ENCODE measurements at places on chromosomes 3 and 15. TPM values are rescaled to one million over a fixed set of nuclear protein-coding genes. Genes with fewer than 3 reads are reported as not detected.

Gene IQCF5
- total RNA-seq: not detected

Gene FGF12
- total RNA-seq: not detected

Gene AGBL1
- total RNA-seq: not detected

DNA sequence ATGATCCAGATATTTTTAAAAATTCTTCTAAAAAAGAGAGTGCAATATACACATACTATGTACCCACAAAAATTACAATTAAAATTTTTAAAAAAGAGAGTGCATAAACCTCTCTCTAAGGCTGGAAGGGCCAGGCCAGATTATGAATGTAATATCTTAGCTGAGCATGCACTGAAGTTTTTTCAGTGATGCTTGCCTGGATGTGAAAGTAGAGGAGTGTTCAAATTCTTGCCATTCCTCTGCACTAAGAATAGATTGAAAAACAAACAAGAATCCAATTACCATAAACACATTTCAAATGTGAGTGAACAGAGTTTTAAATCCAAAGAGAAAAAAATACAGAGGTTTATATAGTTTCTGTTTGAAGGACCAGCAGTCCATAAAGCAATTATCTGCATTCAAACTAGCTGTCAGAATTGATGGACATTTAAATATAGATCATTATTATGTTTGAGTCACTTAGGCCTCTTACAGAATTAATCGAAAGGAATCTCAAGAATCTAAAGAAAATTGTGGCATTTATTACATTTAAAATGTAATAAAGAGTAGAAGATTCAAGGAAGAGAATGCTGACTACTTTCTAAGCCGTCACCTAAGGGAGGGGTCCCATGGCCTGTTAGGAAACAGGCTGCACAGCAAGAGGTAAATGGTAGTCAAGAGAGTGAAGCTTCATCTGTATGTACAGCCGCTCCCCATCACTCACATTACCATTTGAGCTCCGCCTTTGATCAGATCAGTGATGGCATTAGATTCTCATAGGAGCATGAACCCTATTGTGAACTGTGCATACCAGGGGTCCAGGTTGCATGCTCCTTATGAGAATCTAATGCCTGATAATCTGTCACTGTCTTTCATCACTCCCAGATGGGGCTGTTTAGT is 159.3 kb upstream of the MDFIC2 start:
- H3K4me3 ChIP-seq: no peak overlapping the region
- no peaks in the 10 kb centered on the region for H3K4me1 ChIP-seq
- H3K36me3 ChIP-seq: no peaks in the 10 kb centered on the region
